Activated T-helper 1 cell treated with anti-CD3 and anti-CD28 coated beads, Interleukin-2, amount 50 U/mL, for 16 hours (primary cell): ENCODE measurements at places on chromosomes 5 and 9.

- no peak for DNase-seq
Observed at GRCh38 chr9:18707489-18708205, 233.7 kb downstream of the ADAMTSL1 start.

DNA sequence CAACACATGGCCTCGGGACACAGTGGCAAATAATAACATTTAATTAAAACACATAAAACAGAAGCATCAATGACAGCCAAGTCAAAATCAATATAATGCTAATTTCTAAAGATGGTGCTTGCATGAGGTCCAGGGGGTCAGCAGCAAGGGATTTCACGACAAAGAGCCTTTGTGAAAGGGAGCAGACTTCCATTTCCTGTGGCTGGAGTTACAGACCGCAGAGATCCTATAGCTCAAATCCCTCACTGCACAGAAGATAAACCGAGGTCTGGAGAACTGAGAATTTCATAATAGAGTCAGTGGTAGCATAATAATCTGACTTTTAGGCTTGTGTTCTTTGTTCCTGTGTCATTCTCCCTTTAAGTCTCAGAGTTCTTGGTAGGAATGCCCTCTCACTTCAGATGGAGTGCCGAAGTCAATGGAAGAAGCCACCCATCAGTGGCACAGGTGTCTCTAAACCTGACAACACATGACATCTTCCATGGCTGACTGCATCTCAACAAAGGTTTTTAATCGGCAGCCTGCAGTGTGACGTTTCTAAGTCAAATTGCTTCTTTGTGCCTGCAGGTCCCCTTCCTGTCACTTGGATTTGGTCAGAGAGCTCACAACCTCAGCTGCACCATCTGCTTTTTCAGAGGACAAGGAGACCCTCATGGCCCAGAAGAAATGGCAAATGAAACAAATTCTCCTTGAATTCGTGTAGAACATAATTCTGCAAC is 67.4 kb downstream of the CARTPT start:
- no peak for DNase-seq

GRCh38 chr5:3029396-3029795 is 277.9 kb upstream of the IRX2 start:
- no peak for DNase-seq

DNA sequence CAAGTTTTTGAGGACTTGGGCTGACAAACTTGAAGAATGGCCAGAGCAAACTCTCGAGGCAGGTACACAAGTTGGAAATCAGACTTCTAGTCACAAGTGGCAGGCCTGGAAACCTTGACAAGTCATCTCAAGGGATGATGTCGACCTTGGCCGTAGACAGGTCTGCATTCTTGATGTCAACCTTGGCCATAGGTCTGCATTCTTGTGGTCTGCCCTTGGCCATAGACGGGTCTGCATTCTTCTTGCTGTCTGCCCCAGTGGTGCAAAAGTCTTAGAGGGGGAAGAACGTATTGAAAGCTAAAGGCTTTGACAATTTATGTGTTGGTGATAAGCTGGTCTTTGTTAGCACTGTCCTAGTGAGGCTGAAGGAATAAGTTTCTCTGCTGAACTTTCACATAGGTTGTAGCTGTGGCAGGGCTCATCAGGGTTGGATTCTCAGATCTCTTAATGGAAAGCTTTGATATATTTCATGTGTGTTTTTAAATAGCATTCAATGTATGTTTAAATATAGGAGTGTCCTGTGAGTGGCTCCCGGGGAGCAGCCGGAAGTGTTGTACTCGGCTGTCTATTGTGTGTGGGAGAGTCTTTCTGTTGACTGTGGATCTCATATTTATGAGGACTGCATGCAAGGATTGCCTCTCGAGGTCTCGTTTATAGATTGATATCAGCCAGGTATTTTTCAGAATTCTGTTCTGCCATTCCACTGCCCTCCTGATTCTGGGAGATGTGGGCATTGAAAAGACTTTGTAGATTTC is 27.0 kb downstream of the SUB1 start:
- no peak for DNase-seq

- DNase-seq, result no peak
Observed at GRCh38 chr5:135615581-135616260, 36.9 kb upstream of the CXCL14 start.

- no peak for DNase-seq
Observed at GRCh38 chr5:113276493-113276892, 158.3 kb downstream of the TSSK1B start.

- DNase-seq, result no peak
Observed at GRCh38 chr9:98593354-98594253, 115.1 kb downstream of the GABBR2 start.

DNA sequence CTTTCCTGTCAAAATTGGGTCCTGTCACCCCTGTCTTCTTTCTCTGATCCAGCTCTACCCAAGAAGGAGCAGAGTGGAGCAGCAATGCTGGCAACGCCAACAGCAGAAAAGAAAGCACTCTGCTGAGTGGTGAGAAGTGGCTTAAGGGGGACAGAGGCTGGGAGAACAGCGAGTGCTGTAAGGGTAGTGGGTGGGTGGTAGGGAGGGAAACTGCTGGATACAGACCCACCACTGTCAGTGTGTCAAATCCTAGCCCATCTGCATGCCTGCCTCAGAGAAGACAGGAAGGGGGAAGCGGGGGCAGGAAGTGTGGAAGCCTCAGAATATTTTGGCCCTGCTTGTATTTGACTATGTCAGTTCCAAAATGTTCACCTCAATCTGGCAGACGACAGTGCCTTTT is 170.4 kb upstream of the MAST4 start:
- no peak for DNase-seq

DNA sequence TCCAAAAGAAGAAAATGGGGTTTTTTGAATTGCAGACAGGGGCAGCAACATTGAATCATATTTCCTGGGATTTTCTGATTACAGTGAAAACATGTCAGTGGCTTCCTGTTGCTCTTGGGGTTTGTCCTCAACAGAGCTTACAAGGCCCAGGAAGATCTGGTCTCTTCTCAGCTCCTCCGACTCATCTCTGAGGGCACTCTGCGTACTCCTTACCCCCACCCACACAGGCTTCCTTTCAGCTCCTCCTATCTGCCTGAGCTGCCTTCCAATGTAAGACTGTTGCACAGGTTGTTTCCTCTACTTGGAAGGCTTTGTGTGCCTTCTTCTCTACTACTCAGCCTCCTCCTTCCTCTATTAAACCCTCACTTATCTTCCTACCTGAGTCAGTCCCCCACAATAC is 245.1 kb upstream of the MEF2C start:
- DNase-seq, result no peak

DNA sequence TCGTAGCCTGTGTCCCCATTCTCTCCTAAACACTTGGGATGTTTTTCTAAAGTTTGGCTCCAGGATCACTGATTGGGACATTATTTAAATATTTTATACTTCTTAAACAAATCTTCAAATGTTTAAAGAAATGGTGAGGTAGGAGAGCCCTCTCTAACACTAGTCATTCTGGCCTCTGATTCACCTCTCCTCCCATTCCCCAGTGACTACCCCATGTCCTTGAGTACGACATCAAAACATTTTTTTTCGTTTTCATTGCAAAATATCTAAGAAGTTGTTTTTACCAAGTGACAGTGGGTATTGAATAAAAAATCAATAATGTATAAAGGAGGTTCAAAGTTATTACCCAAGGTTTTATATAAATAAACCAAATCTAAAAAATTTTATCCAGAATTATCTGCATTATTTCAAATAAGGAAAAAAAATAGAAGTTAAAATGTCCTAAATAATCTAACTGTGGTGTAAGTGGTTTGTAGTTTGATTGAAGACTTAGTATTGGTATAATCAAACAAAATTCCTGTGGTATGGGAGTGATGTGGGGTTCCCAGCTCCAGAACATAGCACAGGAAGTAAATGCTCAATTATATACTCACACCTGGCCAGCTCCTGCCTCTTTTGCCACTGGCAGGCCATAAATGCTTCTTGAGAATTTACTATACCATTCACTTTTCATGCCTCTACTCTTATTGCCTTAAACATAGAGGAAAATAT is 51.1 kb downstream of the MAST4 start:
- DNase-seq, result no peak
